ENCODE measurements at places on chromosomes 12 and 14. TPM values are rescaled to one million over a fixed set of nuclear protein-coding genes. Genes with fewer than 3 reads are reported as not detected.

The PPP1R36 gene
- 0.24 TPM for total RNA-seq

DNA sequence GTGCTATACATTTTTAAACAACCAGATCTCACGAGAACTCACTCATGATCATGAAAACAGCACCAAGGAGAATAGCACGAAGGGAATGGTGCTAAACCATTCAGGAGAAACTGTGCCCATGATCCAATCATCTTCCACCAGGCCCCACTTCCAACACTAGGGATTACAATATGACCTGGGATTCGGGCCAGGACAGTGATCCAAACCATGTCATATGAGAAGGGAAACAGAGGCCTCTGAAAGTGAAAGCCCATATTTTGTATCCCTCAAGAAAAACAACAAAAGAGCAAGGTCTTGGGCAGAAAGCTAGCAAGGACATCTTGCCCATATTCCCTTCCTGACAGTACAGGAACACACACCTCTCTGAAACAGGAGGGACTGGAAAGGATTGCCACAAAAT, 163.9 kb upstream of the VASH1 start:
- no peaks in the 10 kb centered on the region for H3K36me3 ChIP-seq
- H3K4me3 ChIP-seq = no peak overlapping the region
- no peak for DNase-seq

- H3K4me1 ChIP-seq = no peaks in the 10 kb centered on the region
- no peak overlapping the region for H3K4me3 ChIP-seq
- H3K27ac ChIP-seq = no peak overlapping the region
These were observed 28.0 kb upstream of the GARIN6 start for GRCh38 chr12:99619389-99620158.

DNA sequence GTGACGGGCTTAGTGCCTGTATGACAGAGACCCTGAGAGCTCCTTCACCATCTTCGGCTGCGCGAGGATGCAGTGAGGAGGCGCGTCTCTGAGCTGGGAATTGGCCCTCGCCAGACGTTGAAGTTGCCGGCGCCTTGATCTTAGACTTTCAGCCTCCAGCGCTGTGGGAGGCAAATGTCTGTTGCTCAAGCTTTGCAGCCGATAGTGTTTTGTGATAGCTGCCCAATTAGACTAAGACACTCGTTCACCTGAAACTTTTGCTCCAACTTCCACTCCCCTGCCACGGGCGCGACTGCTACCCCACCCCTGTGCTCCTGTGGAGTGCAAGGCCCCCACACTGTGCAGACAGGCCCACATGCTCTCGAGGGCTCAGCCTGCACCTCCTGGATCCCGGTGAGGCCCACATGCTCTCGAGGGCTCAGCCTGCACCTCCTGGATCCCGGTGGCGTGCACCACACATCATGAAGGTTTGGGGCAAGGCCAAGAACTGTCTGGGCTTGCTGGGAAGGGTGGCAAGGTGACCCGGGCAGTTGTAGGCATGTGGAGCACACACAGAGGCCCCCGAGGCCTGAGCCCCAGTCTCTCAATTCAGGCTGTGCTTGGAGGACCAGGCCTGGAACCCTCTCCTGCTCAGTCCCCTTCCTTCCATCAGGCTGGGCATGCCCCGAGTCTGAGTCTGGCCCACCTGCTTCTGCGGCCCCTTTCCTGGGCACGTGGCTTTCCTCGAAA, 324.6 kb downstream of the TMEM121 start:
- peaks cover 33% of the 10 kb centered on the region for H3K27me3 ChIP-seq
- no peaks in the 10 kb centered on the region for H3K4me1 ChIP-seq
- H3K4me3 ChIP-seq = no peak overlapping the region
- no peaks in the 10 kb centered on the region for H3K36me3 ChIP-seq
- peak; percentile 2 for DNase-seq

- peaks cover 4% of the 10 kb centered on the region for H3K27me3 ChIP-seq
- H3K27ac ChIP-seq = no peak overlapping the region
- no peaks in the 10 kb centered on the region for H3K36me3 ChIP-seq
These were observed 31.9 kb upstream of the MON2 start for GRCh38 chr12:62434494-62435302.

DNA sequence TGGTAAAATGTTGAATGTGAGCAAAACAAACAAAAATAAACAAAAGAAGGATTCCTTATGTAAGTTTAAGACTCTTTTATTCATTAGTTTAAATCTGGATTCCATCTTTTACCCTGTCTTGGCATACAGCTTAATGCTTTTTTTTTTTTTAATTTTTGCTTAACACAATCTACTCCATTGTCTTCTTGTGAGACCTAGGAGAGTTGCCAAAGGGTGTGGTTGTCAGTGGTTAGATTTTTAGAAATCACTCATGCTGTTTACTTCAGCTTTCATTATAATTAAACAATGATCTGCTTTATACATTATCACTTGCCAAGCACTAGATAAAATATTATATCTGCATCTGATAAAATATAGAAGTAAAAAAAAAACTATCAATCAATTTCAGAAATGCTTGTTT, 77.7 kb upstream of the KITLG start:
- H3K4me3 ChIP-seq = no peak overlapping the region
- no peaks in the 10 kb centered on the region for H3K36me3 ChIP-seq
- no peaks in the 10 kb centered on the region for H3K4me1 ChIP-seq
- H3K27ac ChIP-seq = no peak overlapping the region
- H3K27me3 ChIP-seq = no peaks in the 10 kb centered on the region

DNA sequence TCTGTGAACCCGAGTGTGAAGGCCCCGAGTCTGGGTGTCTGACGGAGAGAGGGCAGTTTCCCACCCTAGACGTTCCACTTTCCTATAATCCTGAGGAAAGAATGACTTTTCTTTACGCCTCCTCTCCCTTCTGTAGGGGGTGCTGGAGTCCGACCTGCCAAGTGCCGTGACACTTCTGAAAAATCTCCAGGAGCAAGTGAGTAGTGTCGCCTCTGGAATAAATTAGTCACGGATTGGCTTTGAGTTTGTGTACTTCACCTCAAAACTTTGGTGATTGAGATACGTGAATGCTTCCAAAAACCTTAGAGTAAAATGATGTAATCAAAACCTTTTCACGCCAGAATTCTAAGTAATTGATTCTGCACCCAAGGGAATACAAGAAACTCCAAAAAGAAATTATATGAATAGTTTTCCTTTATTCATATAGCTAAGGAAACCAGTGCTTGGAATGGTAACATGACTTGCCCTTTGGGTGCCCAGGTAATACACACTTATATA, 452 bp downstream of the NGDN start:
- H3K36me3 ChIP-seq = peaks cover 29% of the 10 kb centered on the region
- no peaks in the 10 kb centered on the region for H3K4me1 ChIP-seq
- H3K4me3 ChIP-seq = peak overlapping the region; percentile 85

The NGB gene
- total RNA-seq = not detected

DNA sequence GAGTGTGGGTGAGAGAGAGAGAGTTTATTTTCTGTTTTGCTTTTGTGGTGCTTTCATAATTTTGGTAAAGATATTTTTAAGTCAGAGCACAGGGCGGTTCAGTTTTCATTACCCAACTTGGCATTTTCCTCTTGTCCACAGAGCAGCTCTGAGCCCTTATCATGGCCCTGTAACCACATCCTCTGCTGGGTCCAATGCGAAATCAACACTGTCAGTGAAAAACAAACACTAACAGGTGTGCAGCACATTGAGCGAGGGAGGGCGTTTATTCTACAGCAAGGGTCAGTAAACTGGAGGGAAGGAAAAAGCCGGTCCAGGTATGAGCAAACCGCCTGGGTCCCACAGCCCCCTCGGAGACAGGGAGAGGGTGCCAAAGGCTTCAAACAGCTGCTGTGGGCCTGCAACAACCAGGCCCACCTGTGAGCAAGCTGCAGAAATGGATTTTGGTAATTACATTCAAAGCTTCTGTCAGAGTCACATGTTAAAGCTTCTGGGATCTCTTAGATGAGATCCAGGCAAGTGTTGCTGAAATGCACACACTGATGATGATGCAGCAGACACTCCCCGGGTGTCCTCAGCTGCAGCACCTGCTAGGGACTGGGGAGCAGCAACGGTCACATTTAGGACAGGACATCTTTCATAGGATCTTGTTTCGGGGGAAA, 132.7 kb upstream of the DYRK2 start:
- DNase-seq = peak; percentile 91
- peak overlapping the region; percentile 36 for H3K4me3 ChIP-seq
- H3K27me3 ChIP-seq = no peaks in the 10 kb centered on the region
- peaks cover 51% of the 10 kb centered on the region for H3K4me1 ChIP-seq
- H3K36me3 ChIP-seq = no peaks in the 10 kb centered on the region
- H3K27ac ChIP-seq = peak overlapping the region; percentile 69

All from SJCRH30 (cell line).